ENCODE measurements at places on chromosomes 7 and 10. TPM values are rescaled to one million over a fixed set of nuclear protein-coding genes. Genes with fewer than 3 reads are reported as not detected.

- DNase-seq = no peak
These were observed 34.8 kb downstream of the CFAP43 start for GRCh38 chr10:104197364-104197763.

GRCh38 chr10:131749767-131750142, 151.1 kb upstream of the PPP2R2D start:
- DNase-seq = no peak

GRCh38 chr10:83908506-83908905, 230.8 kb upstream of the GHITM start:
- DNase-seq = no peak

- no peak for DNase-seq
These were observed 63.3 kb downstream of the ZNF107 start for GRCh38 chr7:64729089-64729848.

DNA sequence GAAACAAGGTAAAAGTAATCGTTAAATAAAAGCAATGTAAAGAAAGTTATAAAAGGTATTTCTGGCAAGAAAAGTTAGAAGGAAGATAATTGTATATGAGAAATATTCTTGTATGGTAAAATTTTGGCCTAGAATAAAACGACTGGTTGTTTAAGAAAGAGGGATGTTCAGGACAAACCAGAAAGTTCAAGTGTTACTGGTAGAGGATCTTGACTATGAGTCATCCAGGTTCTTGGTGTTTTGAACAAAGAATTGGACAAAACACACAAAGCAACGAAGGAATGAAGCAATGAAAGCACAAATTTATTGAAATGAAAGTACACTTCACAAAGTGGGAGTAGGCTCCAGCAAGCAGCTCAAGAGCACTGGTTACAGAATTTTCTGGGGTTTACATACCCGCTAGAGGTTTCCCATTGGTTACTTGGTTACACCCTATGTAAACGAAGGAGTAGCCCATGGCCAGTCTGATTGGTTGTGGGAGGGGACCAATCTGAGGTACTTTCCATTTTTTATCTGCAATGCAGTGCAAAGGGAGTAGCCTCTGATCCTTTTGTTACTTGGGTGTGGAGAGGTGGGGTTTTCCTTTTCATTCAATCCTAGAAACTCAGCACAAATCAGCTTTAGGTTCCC, 22.4 kb upstream of the GARS1 start:
- DNase-seq = no peak

GRCh38 chr10:32379318-32379949, 32.5 kb upstream of the EPC1 start:
- peak; percentile 66 for DNase-seq

Gene CALCR
- not detected for total RNA-seq
